ENCODE measurements at places on chromosomes 12 and 14. TPM values are rescaled to one million over a fixed set of nuclear protein-coding genes. Genes with fewer than 3 reads are reported as not detected.

GRCh38 chr12:110670161-110670701 is 18.7 kb downstream of the HVCN1 start:
- DNase-seq, result no peak

The UBC gene
- 736 TPM for polyA plus RNA-seq

The KICS2 gene
- polyA plus RNA-seq, result 4.3 TPM

GRCh38 chr12:75721796-75722195 is 210.4 kb upstream of the KRR1 start:
- no peak for DNase-seq

DNA sequence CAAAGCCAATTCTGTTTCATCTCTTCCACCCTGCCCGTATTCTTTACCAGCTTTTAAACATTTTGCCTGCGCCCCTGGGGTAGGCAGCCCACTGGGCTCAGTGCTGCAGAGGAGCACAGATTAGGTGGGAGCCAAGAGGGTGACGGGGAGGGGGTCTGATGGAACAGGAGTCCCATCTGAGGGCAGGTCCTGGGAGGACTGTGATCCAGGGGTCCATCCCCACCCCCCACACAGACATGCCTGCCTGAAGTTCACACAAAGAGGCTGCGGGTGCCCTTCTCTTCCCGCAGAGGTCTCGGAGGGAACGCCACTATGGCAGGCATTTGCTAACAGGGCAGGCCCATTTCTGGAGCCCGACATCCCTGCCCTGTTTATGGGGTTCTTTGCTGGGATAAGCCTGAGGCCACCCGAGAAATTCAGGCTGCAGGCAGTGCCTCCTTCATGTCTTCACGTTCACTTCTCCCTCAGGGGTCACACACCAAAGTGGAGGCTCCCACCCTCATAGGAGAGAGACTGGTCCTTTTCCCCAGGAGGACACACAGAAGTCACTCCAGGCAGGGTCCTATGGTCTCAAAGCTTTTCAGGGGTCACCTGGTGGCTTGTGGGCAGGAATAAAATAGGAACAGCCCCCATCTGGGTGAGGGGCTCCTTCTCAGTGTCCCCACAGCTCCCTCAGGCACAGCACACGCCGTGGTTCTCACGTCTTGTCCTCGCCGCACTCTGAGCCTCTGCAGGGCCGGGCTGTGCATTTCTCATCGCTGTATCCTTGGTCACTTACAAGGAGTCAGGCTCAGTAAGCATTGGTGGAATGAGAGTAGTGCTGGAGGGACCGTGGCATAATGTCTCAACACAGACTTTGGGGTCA is 12.9 kb downstream of the VASH1 start:
- DNase-seq, result no peak

The NPFF gene
- 1.5 TPM for polyA plus RNA-seq

DNA sequence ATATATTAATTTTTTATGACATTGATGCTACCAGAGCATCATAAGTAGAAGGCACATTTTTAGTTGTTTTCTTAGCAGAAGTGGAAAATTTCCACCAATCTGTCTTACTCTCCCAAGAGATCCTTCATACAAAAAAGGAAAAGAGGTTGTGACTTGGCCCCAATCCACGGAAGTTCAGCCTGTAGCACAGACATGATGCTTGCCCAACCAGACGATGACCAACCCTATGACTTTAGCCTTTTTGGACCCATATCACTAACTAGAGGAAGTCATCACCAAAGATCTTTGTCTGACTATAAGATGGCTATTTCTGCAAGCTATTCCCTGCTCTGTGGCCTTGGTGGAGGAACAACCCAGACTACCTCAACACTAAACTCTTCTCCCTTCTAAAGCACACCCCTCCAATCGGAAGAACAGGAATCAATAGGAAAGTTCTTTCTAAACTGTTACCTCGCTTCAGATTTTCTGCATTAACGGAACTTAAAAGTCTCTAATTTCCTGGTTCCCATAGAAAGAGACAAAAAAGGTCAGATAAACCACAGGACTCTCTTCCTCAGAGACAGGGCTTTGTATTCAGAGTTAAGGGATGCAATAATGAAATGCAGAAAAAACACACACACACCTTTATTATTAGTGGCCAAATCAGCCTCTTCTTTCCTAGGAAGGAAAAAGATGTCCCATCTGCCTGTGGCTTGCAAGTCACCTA is 4.1 kb upstream of the RHOJ start:
- no peak for DNase-seq

The MYO1H gene
- polyA plus RNA-seq, result 0.26 TPM

- no peak for DNase-seq
Measured at GRCh38 chr14:88516861-88517357, 37.9 kb downstream of the PTPN21 start.

DNA sequence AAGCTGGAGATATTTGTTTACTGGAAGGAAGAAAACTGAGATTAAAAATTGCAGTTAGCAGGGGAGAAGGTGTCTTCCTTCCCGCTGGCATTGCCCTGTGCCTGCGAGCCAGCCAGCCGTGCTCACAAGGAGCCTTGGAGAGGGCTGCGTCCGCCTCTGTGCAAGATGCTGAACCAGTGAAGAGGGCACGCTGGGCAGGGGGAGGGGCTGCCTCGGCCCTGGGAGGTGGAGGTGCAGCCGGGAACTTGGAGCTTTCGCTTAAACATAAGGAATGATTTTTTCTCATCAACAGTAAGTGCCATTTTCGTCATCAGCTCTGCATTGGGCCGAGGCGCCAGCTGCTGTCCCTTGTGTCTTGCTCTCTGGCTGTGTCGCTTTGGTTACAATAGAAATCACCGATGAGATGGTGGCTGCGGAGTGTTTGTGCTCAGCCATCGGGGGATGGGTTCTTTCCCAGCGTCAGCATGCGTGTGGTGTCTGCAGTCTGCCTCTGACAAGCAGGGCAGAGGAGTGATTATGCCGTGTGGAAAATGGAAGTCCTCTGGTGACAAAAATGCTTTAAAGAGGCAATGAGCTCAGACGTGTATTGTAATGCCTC is 97.3 kb downstream of the ESR2 start:
- peak; percentile 53 for DNase-seq

- DNase-seq, result no peak
Measured at GRCh38 chr14:104559804-104560585, 19.6 kb upstream of the C14orf180 start.

The C12orf50 gene
- 0.46 TPM for polyA plus RNA-seq

The SYNDIG1L gene
- 0.56 TPM for polyA plus RNA-seq

GRCh38 chr12:12007001-12007712 is 63.6 kb upstream of the BCL2L14 start:
- no peak for DNase-seq

DNA sequence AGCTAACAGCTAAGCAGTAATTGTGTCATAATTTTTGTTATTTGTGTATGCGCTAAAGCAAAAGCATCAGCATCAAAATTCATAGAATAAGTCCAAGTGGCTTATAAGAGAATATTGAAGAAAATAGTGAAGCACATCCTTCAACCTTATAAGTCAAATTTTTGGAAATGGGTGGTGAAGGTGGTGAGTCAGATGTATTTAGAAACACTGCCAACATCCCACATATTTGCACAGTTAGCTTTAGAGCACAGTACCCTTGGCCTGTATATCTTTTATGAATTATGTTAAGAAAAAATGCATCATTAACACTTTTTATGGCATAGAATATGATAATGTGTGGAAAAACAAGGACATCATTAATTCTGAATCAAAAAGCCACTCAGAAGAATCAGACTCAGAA is 8.0 kb downstream of the SYT10 start:
- DNase-seq, result no peak

The SIX1 gene
- polyA plus RNA-seq, result 4.2 TPM

All from right lung (tissue), 10 donors.